ENCODE measurements at places on chromosomes 7 and 10. TPM values are rescaled to one million over a fixed set of nuclear protein-coding genes. Genes with fewer than 3 reads are reported as not detected.

CYP2C9 gene
- total RNA-seq, result not detected

AMPH gene
- not detected for total RNA-seq

SLC26A5 gene
- not detected for total RNA-seq

FAM25A gene
- not detected for total RNA-seq

GSTO2 gene
- total RNA-seq, result 1.5 TPM

COL1A2 gene
- not detected for total RNA-seq

LIPJ gene
- total RNA-seq, result not detected

NKX2-3 gene
- 0.07 TPM for total RNA-seq

ZMIZ2 gene
- 32.9 TPM for total RNA-seq

CYP3A7 gene
- not detected for total RNA-seq

AS3MT gene
- 4.2 TPM for total RNA-seq

TMEM196 gene
- total RNA-seq, result not detected

DOCK4 gene
- 3.2 TPM for total RNA-seq

BEND7 gene
- 8.7 TPM for total RNA-seq

AZGP1 gene
- total RNA-seq, result not detected

CPA4 gene
- 4.7 TPM for total RNA-seq

NEURL1 gene
- 0.38 TPM for total RNA-seq

ECD gene
- total RNA-seq, result 30.2 TPM

CYP26C1 gene
- total RNA-seq, result not detected

SERPINE1 gene
- total RNA-seq, result 1,665 TPM

PPP1R3C gene
- 16.0 TPM for total RNA-seq

DPP6 gene
- not detected for total RNA-seq

PPP1R9A gene
- total RNA-seq, result 3.8 TPM

CYP3A5 gene
- total RNA-seq, result 1.4 TPM

ZFYVE27 gene
- total RNA-seq, result 19.6 TPM

SLC13A4 gene
- total RNA-seq, result not detected

AKR1E2 gene
- total RNA-seq, result 6.6 TPM

NODAL gene
- not detected for total RNA-seq

HELLS gene
- 23.2 TPM for total RNA-seq

SH3PXD2A gene
- total RNA-seq, result 1.7 TPM

EN2 gene
- 0.99 TPM for total RNA-seq

STEAP1 gene
- total RNA-seq, result 15.9 TPM

TRIM50 gene
- not detected for total RNA-seq

HOXA7 gene
- 4.7 TPM for total RNA-seq

GPRIN2 gene
- 32.7 TPM for total RNA-seq

ZNF680 gene
- total RNA-seq, result 1.2 TPM

GATA3 gene
- 3.9 TPM for total RNA-seq

JCAD gene
- 11.2 TPM for total RNA-seq

LGI1 gene
- not detected for total RNA-seq

KIF11 gene
- 36.7 TPM for total RNA-seq
